ENCODE measurements at places on chromosomes 1 and 21.

DNA sequence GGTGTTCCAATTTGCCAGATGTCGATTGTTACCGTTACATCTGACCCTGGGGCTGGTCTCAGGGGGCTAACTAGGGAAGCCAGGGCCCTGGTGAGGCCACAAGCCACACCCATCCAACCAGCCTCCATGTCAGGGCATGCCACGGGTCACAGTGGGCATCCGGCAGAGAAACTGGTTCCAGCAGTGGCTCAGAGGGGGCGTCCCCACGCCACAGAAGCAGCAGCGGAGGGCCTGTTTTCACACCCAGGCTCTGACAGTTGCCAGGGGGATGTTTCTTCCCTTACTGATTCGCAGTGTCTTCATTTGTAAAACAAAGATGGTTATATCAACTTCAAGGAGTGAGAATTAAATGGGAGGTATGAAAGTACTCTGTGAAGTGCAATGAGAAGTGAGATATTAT, 75.0 kb upstream of the COX20 start:
- DNase-seq = no peak

DNA sequence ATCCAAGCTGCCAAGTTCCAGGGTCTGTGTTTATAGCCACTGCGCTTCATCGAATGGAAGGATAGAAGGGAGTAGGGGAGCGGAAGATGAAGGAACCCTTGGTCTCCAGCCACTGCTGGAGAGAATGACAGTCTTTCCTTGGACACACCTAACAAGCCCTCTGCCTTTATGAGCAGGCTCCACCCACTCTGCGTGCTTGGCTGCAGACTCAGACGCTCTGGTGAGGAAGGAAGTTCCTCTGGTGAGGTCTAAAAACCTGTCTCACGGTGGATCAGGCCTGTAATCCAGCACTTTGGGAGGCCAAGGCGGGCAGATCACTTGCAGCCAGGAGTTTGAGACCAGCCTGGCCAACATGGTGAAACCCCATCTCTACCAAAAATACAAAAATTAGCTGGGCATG, 55.4 kb downstream of the MATN1 start:
- no peak for DNase-seq

DNA sequence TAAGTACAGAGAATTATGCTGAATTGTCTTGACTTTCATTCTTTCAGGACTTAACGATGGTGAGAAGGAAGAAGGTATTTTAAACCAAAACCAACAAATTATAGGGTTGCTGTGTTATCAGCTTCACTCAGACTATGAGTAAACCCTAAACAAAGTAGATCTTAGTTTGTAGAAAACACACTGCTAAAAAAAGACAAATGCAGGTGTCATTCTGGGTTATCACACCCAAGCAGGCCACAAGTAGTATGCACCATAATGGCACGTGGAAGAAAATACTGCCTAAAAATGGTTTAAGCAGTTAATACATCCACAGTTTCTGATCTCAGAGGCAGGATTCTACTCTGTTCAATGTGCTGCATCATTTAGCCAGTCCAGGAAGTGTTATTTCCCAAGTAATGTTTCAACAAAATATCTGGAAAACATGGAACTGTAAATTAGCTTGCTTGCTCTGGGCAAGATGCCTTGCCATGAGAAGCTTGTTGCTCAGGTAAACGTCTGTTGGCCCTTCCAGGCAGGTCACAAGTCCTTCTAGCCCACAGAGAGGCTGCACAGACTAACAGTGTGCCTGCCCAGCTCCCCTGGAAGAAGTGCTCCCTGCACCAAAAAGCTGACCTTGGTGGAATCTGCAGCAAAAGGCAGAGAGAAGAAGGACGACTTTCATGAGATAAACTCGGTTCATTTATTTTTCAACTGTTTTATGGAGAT, 4.1 kb downstream of the DIPK1A start:
- no peak for DNase-seq

- DNase-seq = peak; percentile 94
Observed at GRCh38 chr1:31944205-31945089, 6.3 kb upstream of the PTP4A2 start.

DNA sequence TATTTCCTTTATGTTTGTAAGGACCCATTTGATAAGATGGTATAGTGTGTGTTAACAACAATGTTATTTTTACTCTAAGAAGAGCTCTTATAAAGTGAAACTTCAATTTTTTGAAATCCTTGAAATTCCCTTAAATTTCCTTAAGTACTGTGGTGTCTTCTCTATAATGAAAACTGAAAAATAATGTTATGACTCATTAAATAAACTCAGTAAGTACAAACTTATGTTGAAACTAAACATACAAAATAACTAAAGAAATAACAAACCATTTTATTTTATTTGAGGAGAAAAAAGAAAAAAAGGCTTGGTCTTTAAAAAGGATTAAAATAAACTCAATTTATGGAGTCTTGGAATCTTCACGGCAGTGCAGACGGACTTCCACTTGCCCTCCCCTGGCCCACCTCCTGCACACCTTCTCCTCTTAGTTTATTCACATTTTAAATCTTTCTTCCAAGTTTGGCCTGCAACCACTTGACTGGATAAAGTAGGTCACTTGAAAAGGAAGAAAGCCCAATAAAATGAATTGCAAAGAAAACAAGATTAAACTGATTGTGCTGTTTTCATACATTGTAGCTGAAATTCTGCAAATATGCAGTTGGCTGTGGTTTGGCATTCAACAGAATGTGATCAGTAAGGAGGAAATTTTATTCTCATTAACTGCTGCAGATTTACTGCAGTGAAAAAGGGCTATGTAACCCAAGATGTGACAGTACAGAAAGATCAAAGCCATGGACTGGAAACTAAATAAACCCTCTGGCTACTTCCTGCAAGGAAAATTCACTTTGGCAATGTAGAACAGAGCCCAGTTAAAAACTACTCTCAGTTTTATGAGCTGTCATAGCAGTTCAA, 48.5 kb upstream of the SCYL3 start:
- DNase-seq = no peak

GRCh38 chr21:17736072-17736471, 83.1 kb downstream of the C21orf91 start:
- no peak for DNase-seq

DNA sequence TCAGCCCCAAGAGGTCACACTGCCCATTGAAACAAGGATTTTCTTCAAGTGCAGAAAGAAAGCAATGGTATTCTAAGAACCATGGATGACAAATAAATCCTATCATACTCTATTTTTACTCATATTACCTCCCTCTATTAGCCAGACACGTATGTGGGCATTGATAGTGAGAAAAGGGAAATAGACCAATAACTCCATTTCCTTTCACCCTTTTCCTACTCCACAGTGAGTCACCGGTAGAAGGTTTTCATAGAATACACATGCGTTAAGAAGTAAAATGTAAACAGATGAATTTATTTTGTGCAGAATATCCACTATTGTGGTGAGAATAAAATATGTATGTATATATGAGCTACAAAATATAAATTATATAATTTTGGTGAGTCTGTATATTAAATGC, 568.9 kb upstream of the ADGRL4 start:
- DNase-seq = no peak

GRCh38 chr1:78136680-78137079, 90.9 kb downstream of the GIPC2 start:
- no peak for DNase-seq

- DNase-seq = no peak
Observed at GRCh38 chr1:64171246-64171645, 32.2 kb upstream of the UBE2U start.

- DNase-seq = no peak
Observed at GRCh38 chr1:21510885-21511578, 1.8 kb downstream of the ALPL start.

DNA sequence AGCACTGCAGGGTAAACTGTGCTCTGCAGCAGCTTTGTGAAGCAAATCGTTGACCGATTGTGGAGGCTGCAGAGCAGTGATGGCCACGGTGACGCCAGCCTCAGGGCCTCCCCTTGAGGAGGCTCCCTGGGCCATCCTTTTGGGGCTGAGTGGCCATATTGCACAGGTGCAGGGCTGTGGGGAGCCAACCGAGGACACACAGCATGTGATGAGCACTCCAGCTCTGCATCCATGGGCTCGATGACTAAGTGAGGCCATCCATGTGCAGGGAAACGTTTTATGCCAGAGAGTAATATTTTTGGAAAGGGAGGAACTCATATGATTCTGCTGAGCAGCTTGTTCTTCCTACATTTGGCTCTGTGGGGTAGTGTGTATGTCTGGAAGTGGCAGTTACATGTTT, 24.6 kb downstream of the KCNK1 start:
- no peak for DNase-seq

DNA sequence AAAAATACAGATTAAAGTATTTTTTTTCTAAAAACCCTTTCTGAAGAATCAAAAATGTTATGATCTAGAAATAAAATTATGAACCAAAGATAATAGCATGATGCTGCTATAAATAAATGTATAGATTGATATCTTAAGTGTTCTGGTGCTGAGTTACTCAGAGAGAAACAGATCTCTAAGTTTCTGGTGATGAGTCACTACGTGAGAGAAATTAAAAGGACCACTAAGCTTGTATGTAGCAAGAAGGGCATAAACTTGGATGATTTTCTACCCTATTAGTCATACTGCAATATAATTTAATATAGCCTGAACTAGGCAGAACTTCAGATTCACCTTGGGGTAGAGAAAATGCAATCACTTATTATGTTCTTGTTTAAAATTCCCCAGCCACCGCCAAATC, 514.8 kb downstream of the AMY1C start:
- DNase-seq = no peak
